ENCODE measurements at places on chromosomes 13 and 19.

GRCh38 chr13:80340651-80341100, 250 bp downstream of the SPRY2 start:
- no peak for DNase-seq

DNA sequence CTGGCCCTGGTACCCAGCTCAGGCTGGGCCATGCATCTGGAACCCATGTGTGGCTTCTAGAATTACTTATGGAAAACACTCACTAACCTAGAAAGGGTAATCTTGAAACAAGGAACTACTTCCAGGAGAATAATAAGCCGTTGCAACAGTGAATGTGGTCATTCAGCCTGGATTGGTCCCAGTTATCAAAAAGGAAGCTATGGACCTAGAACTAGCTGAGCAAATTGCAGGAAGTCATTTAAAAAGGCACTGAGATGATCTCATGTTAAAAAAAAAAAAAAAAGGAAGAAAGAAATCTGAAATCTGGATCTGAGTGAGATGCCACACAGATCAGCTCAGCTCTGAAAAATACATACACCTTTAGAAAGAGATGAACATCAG, 59.6 kb downstream of the DCT start:
- DNase-seq, result no peak

DNA sequence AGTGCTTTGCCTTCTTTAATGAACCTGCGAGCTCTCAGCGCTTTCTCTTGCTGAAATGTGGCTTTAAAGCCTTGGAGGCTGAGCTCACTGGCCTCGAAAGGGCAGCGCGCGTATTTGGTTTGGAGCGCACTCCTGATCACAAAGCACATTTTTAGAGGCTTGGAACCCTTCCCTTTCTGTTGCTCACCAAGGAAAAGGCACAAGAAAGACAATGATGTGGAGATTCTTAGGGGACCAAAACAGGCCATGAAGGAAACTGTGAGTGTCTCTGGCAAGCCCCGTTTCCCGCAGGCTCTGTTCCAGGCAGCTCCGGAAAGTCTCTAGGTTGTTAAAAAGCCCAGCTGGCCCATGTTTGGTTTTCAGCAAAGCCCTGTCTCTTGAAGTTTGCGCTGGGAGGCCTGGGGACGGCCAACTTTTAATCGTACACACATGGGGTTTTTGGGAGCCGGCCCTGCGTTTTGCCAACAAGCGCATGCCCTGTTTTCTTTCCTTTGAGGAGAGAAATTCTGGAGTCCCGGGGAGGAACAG, 9.4 kb upstream of the SPC24 start:
- DNase-seq, result no peak

DNA sequence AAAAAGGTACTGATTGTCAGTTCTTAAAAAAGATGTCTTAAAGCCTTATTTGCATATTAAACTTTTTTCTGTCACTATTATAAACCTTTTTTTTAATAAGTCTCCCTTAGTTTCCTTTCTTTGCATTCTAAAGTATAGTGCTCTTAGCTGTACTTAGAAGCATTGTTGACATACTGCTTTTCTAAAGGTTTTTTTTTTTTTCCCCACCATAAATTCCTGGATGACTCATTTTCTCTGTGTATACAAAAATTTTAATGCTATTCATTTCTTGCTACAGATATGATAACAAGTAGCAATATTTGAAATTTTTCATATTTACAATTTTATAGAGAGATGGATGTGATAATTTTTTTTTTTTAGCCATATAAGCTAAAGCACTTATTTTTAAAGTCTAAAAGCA, 43.5 kb downstream of the METTL21C start:
- no peak for DNase-seq

- DNase-seq, result no peak
These were observed 44.4 kb upstream of the ZNF91 start for GRCh38 chr19:23439623-23440022.

GRCh38 chr19:41295499-41295898, 14.5 kb upstream of the CCDC97 start:
- no peak for DNase-seq

- DNase-seq, result no peak
These were observed 270.4 kb downstream of the DCT start for GRCh38 chr13:94209117-94209516.

DNA sequence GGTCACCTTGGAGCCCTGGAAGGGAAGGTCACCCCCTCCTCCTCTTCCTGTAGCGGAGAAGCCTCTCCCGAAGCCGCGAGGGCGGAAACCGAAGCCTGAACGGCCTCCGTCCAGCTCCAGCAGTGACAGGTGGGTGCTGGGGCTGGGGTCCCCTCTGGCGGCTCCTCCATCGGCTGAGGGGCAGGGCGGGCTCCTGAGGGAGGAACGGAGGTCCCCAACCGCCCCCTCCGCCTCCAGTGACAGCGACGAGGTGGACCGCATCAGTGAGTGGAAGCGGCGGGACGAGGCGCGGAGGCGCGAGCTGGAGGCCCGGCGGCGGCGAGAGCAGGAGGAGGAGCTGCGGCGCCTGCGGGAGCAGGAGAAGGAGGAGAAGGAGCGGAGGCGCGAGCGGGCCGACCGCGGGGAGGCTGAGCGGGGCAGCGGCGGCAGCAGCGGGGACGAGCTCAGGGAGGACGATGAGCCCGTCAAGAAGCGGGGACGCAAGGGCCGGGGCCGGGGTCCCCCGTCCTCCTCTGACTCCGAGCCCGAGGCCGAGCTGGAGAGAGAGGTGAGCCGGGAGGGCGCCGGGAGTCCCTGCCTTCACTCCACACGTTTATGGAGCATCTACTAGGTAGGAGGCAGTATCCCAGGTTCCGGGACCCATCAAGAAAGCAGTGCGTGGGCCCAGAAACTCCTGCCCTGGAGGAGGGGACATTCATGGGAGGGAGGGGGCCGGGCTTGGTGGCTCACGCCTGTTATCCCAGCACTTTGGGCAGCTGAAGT, 22.0 kb downstream of the HDGFL2 start:
- no peak for DNase-seq

Data from HS-5 (cell line).